ENCODE measurements at places on chromosomes 2 and 18. TPM values are rescaled to one million over a fixed set of nuclear protein-coding genes. Genes with fewer than 3 reads are reported as not detected.

Gene MAP3K19
- total RNA-seq, result not detected

Gene CYP27C1
- total RNA-seq, result not detected

Gene FBXO15
- total RNA-seq, result not detected

Gene LYPD6B
- not detected for total RNA-seq

Gene LBH
- 16.3 TPM for total RNA-seq

Gene HOXD8
- total RNA-seq, result 8.0 TPM

Gene MOGAT1
- total RNA-seq, result not detected

Gene CAPN14
- total RNA-seq, result not detected

All from subcutaneous adipose tissue (tissue), 4 donors.